ENCODE measurements at places on chromosomes 2 and 18.
A peak's percentile ranks its signal among the peaks of the same experiment; 100 is the strongest.

DNA sequence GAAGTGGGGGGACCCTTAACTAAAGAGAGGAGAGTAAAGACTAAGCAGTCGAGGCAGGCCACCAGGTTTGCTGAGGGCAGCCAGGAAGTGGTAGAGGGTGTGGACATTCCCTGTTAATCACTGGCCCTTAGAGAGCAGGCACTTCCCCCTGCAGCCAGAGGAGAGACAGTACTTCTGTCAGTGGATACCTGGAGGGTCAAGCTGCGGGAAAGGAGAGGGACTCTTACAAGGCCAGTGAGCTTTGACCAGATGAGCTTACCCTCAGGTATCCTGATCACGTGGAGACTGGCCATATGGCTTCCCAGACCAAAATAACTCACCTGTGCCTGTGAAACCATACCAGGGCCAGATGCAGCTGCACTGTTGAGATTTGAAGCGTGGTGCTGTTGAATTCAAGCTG is 28.6 kb downstream of the ITGA6 start:
- no peak for DNase-seq

GRCh38 chr2:30366199-30366691 is 80.8 kb upstream of the LCLAT1 start:
- peak; percentile 71 for DNase-seq

- no peak for DNase-seq
Measured at GRCh38 chr2:128639693-128640092, 321.0 kb upstream of the HS6ST1 start.

- peak; percentile 5 for DNase-seq
Measured at GRCh38 chr2:175151791-175152190, 16.2 kb downstream of the ATF2 start.

GRCh38 chr18:35311496-35311895 is 21.5 kb upstream of the ZSCAN30 start:
- DNase-seq = peak; percentile 49

GRCh38 chr2:3172265-3172935 is 205.2 kb downstream of the EIPR1 start:
- no peak for DNase-seq

DNA sequence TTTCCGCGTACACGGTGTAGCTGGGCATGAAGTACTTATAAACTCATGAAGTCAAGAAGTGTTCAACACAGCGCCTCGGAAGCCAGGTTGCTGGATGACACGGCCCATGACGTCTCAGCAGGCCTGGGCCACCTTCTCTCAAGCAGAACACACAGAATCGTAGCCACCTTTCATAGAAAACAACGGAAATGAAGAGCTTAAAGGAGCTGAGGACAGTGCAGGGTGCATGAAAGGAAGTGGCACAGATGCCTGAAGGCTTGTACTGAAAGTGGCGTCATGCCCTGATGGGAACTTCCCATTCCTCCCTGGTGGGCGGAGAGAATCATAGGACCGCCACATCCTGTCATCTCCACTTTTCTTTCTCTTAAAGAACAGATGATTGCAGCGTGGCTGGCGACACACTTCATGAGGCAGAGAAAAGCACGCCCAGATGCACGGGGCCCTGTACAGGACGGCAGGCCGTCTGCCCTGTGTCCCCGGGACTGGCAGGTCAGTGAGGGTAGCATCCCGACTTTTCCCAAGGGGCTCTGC is 31.1 kb downstream of the HDAC4 start:
- peak; percentile 59 for DNase-seq

- no peak for DNase-seq
Measured at GRCh38 chr18:40072761-40073160, 1882.3 kb upstream of the PIK3C3 start.

DNA sequence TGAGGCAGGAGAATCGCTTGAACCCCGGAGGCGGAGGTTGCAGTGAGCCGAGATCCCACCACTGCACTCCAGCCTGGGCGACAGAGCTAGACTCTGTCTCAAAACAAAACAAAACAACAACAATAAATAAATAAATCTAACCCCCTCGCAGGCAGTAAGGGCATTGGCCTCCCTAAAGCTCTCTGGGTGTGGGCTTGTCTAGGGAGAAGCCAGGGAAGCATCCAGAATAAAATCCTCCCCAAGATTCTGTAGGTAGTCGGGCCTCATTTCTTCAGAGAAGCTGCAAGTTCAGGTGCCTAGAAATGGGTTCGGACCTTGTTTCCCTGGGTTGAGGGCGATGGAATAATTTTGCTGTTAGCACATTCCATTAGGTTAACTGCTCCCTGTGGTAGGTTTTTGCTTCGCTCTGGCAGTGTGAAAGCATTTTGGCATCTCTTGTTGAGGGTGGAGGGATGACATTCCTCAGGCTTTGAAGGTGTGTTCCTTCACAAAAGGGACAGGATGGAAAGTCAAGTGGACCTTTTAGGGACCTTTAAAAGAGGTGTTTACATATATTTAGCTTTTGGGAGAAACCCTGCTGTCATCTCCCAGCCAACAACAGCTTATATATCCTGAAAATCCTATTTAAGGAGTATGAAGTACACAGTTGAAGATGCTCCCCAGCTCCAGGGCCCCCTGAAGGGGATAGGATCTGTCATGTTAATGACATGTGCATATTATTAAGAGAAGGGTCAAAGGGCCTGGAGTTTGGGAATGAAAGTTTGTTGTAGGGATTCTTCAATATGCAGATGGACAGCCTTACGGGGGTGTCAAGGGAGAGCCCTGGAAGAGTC is 17.7 kb downstream of the MYCN start:
- DNase-seq = no peak

DNA sequence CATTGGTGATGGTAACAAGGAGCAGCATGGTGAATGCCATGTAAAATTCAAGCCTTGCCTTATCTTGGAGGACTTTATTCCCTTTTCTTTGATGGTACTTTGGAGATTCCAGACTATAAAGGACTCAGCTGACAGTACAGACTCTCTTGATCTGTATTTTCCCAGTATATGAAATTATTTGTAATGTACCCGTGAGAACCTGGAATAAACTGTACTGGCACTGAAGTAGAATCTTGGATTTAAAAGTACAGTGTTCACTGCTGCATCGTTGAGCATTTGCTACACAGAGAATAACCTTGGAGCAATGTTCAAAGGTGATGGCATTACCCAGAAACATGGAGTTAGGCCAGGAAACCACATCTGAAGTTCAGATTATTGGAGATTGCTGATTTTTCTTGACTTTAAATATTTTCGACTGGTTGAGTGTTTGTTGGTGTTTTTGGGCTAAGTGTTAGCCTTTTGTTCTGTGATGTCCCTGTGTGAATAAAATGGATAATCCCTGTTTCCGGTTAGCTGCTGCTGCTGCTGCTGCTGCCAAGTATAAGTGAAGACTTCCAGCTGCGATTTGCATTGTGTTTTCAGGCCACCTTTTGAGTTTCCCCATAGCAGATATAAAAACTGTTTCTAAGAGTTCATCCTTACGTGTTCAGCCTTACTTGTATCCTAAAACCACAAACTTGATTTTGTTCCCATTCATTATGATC is 122.0 kb downstream of the SPTBN1 start:
- peak; percentile 36 for DNase-seq

DNA sequence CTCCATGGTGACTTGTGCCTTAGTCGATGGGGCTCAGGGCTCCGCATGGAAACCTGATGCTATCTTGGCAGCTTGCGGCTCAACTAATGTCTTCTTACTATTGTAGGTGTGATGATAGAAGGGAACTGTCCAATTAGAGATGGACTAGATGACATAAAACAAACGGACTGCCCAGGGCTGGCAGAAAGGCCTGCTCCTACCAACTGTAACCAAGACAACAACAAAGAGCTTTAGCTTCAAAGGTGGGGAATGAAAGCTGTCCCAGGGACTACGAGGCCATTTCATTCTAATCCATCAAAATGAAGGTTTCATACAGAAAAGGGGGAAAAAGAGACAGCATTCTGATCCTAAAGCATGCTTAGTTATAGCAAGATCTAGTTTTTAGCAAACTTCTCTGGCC is 186.9 kb upstream of the ACAA2 start:
- no peak for DNase-seq

- DNase-seq = no peak
Measured at GRCh38 chr2:211113334-211114175, 557.2 kb downstream of the CPS1 start.

GRCh38 chr2:120552800-120553481 is 182.7 kb upstream of the GLI2 start:
- peak; percentile 47 for DNase-seq

GRCh38 chr2:150624001-150624401 is 136.5 kb upstream of the RND3 start:
- DNase-seq = peak; percentile 82

DNA sequence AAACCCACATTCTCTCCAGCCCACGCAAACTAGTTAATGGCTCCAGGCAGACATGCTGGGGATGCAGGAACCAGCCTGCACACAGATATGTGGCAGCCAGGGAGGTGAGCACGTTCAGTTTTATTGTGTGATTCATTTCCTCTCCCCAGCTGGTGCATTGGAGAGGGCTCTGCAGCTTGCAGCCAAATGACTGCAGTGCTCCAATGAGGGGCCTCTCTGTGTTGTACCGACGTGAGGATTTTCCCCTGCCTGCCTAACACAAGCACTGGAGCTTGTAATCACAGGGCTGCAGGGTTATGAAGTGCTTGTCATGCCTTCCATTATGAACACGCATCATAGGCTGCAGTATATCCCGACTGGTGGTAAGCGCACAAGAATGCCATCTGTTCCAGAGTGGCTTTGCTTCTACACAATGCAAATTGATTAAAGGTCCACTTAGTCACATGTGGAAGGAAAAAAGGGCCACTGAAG is 92.3 kb upstream of the THUMPD2 start:
- peak; percentile 79 for DNase-seq

DNA sequence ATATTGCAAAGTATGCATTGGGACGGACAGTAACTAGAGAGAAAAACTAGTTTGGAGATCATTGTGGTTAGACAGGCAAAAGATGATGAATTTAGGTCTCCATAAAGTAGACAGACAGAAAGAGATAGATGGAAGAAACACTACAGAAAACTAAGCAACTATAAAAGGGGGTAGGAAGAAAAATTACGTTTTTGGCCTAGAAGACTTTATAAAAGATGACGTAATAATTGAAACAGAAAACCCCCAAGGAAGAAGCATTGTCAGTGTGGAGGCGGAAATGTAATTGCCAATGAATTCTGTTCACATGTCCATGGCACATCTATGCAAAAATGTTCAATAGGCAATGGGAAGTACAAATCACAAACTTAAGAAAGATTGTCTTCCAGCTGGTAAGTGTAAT is 1211.5 kb upstream of the ZEB2 start:
- DNase-seq = no peak

DNA sequence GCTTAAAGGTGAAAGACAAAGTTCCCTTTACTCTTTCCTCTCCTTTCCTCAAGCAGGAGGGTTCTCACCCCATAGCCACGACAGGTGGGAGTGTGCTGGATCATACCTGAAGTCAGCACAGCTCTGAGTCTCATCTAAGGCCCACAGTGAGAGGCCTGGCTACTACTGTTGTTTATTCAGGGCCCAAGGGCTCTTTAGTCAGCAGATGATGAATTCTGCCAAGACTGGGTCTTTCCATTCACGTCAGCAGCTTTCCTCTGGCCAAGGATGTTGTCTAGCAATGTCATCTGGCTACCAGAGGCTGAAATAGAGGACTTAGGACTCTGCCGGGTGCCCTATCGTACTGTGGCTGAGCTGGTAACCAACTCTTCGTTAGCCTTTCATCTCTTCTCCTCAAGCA is 308.4 kb upstream of the THUMPD2 start:
- DNase-seq = no peak

- no peak for DNase-seq
Measured at GRCh38 chr2:60068755-60069154, 484.7 kb downstream of the BCL11A start.

GRCh38 chr2:226835420-226835795 is 446 bp upstream of the RHBDD1 start:
- no peak for DNase-seq

DNA sequence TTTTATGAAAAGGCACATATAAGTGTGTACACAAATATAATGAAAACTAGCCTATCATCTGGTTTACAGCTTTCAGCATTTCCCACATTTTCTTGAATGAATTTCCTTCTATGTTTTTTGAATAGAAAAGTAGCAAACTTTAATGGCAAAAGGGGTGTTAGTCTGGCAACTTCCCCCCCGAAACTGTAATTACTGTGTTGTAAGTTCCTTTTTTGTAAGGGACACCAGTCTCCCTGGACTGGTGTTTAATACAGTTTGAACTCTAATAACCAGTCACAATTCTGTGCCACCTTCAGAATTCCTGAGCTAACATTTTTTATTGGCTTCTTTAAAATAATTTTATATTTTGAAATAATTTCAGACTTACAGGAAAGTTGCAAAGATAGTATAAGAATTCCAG is 94.2 kb downstream of the ACSL3 start:
- no peak for DNase-seq

DNA sequence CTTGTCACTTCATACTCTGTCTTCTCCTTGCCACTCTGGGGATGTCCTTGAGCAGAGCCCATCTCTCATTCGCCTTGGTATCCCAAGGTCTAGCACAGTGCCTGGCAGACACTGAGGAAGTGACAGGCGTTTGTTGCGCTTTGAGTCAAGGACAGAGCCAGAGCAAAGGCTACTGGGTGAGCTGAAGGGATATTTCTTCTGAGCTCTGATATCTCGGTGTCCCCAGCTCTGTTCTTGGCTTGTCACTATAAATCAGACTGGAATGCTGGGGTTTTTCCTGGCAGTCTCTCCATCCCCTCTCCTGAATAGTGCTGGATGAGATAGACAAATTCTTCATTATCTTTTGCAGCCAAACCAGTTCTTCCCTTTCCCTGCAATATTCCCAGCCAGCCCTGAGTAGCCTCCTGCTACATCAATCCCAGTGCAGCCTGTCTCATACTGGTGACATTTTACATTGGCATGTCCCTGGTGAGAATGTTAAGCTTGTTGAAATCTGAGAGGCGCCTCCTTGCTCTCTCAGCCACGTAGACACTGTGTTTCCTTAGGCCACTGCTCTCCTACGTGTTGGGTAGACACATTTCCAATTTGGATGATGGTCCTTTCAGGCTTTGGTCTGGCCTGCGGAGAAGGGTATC is 61.7 kb downstream of the CTIF start:
- peak; percentile 81 for DNase-seq

DNA sequence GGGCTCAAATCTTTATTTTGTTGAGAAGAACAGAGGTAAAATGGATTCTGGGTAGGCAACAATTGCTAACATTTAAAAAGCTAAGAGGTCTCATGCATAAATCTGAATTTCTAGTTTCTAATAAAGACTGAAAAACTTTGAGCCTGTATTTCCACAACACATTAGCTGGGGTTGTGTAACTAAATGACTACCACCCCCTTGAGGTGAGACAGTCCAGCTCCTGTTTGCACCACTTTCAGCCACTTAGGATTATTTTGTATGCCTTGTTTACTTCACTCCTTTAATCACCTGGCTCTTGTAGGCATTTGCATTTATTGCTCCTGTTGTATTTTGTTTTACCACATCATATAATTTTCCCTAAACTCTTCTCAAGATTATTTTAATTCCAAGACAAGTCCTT is 376.6 kb downstream of the PTH2R start:
- DNase-seq = no peak

GRCh38 chr2:215624423-215624829 is 188.6 kb upstream of the FN1 start:
- DNase-seq = peak; percentile 95
